T-helper 22 cell (primary cell): ENCODE measurements at places on chromosomes 5 and 9.

DNA sequence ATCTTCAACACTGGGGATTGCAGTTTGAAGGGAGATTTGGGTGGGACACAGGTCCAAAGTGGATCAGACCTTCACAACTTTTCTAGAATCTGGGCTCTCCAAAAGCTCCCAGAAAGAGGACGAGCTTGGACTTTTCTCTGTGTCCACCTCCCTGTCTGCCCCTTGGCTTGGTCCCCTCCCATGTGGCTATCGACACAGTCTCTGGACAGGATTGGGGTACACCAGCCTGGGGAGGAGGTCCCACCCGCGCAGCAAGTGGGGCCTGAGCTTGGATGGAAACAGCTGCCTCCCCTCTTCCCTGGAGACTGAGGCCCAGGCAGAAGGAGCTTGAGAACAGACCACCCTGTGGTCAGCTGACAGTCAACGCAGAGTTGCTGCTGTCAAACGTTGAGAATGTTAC lies 84.6 kb upstream of the FCN1 start:
- no peak for DNase-seq

DNA sequence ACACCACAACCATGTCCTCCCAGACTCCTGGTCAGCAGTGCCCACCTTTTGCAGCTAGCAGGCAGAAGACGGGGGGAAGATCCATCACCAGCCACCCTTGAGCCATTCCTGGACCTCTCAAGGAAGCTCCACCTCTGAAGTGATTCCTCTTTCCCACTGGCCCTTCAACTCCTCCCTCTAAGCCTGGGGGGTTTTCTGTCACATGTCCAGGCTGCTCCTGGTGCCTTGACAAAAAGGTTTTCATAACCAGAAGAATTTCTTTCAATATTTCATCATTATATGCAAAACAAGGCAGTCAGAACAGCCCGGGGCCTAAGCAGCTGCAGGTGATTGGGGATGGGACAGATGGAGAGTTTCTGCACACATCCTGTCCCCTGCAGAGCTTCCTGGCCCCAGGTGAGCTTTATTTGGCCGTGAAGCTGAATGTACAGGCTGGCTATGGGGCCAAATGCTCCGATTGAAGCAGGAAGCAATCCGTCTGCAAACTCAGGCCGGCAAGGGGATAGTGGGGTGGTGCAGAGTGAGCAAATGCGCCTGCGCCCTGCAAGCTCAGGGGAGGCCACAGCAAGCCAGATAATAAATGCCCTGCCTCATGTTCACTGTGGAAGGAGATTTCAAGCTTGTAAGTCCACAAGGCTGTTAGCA lies 173.5 kb downstream of the C5orf15 start:
- DNase-seq, result no peak

- peak; percentile 43 for DNase-seq
Observed at GRCh38 chr5:157575381-157576020, at the start of gene ADAM19. ADAM19 (minus strand) TSS chr5:157575775; CDS start chr5:157575696, 79 bp downstream.

- no peak for DNase-seq
Observed at GRCh38 chr5:142360607-142361120, 35.8 kb upstream of the SPRY4 start.

- no peak for DNase-seq
Observed at GRCh38 chr5:132209131-132209530, 18.5 kb downstream of the P4HA2 start.

- DNase-seq, result no peak
Observed at GRCh38 chr9:93461821-93462220, 8.4 kb upstream of the FAM120AOS start.

- no peak for DNase-seq
Observed at GRCh38 chr9:114278881-114279570, 43.9 kb upstream of the ORM1 start.

GRCh38 chr5:3856036-3856435 lies 260.4 kb downstream of the IRX1 start:
- no peak for DNase-seq

GRCh38 chr9:4678679-4679267 lies 596 bp upstream of the CDC37L1 start:
- no peak for DNase-seq

DNA sequence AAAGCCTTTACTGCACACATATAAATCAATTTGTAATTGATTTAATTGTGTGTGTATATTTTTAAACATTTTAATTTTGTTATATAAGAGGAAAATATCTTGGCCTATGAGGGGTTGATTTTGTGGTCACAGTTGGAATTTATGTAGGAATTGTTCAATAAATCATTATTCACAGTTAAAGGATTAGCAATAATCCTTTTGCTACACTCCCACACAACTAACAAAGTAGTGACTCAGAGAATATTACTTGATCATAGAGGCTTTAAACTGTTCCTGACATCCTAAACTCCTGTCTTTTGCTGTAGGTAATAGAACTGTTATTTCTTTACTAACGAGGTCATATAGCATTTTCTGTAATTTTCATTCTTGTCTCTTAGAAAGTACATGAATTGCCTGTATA lies 95.5 kb downstream of the ZCCHC7 start:
- no peak for DNase-seq

- DNase-seq, result no peak
Observed at GRCh38 chr5:126633552-126633951, 32.8 kb downstream of the PHAX start.

GRCh38 chr9:127166111-127166510 lies 43.7 kb upstream of the ANGPTL2 start:
- DNase-seq, result no peak

DNA sequence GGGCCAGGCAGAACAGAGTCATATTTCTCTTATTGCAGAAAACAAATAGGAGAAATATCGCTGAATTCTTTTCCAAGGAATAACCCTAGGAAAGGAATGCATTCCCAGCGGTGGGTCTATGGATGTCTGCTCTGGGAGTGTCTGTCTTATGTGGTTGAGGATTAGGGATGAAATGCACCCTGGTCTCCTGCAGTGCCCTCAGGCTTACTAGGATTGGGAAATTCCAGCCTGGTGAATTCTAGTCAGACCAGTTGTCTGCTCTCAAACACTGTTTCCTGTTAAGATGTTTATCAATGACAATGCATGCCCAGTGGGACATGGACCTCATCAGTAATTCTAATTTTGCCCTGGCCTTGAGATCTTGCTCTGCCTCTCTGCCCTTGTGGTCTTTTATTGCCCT lies 136.1 kb upstream of the ELAVL2 start:
- DNase-seq, result no peak

GRCh38 chr9:23887781-23888180 lies 61.7 kb upstream of the ELAVL2 start:
- DNase-seq, result no peak

DNA sequence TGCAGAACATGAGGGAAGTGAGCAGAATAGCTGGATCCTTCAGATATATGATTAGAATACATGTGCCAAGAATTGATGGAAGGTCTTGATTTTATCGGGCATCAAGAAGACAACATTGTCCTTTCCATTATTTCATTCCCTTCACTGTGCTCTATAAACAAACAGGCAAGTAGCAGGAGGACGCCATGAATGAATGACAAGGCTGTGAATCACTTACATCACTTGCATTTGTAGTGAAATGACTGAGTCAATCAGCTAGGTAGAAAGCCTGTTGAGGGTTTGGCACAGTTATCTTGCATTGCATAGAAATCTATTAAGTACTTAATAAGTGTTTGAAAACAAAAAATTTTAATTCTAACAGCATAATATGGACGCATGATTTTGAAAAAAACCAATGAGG lies 548.8 kb upstream of the IZUMO3 start:
- no peak for DNase-seq

GRCh38 chr9:98314381-98315066 lies 59.1 kb upstream of the TBC1D2 start:
- DNase-seq, result no peak
